HFFc6 (cell line): ENCODE measurements at places on chromosomes 7 and 10.
A peak's percentile ranks its signal among the peaks of the same experiment; 100 is the strongest.

- DNase-seq = no peak
These were observed 447.1 kb downstream of the MDFIC start for GRCh38 chr7:115368998-115369397.

GRCh38 chr7:1223196-1223981, 9.3 kb upstream of the UNCX start:
- DNase-seq = no peak

DNA sequence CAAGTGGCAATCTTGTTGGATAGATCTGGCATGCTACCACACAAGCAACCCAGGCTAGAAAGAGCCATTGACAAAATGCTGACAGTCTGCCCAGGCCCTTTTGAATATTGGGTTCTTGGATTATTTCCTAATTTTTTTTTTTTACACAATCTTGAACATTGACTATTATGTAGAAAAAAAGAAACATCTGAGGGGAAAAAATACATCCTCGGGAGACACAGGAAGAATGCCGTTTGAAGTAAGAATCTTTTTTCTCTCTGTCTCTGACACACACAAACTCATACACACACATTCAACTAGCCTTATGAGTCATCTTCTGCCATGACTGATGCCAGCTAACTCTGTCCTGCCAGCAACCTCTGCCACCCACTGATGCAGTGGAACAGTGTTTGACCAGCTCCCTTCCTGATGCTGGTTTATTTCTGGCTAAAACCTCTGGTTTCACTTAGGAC, 47.2 kb downstream of the SORBS1 start:
- DNase-seq = peak; percentile 38

DNA sequence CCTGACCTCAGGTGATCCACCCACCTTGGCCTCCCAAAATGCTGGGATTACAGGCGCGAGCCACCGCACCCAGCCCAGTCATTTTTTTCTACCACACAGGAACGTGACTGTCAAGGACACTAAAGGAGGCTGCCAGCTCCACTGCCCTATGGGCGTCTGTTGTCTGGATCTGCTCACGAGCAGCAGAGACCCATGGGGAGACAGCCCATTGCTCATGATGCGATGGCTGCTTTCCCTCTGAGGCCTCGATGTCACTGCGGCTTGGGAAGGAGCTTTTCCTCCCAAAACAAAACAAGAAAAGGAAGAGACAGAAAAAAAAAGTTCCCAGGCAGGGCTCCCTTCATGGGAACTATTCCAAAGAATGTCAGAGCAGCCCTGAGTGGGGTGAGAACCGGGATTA, 70.5 kb downstream of the DENND2A start:
- no peak for DNase-seq

- peak; percentile 2 for DNase-seq
These were observed 58.2 kb downstream of the ENTPD1 start for GRCh38 chr10:95814011-95814727.

- DNase-seq = peak; percentile 91
These were observed at the start of gene MEIG1 for GRCh38 chr10:14959221-14960057. Gene MEIG1 (plus strand): TSS chr10:14959388. CDS start chr10:14966469, 7,081 bp downstream.

GRCh38 chr10:117801691-117802090, 245.1 kb downstream of the RAB11FIP2 start:
- no peak for DNase-seq

DNA sequence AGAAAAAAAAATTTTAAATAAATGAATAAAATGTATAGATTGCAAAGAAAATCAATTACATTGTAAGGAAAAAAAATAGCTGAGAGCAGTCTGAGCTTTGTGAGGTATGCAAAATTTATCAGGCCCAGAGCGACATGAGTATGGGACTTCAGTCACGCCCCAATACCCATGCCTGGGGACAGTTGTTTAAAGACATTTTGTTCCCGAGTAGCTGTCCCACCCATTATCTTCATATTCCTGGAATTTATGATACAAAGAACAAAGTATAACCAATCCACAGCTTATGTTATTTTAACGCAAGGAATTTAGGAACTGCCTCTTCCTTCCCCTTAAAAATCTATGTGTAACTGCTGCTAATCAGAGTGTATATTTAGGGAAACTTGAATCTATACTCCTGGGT, 1.6 kb upstream of the PON2 start:
- DNase-seq = no peak

DNA sequence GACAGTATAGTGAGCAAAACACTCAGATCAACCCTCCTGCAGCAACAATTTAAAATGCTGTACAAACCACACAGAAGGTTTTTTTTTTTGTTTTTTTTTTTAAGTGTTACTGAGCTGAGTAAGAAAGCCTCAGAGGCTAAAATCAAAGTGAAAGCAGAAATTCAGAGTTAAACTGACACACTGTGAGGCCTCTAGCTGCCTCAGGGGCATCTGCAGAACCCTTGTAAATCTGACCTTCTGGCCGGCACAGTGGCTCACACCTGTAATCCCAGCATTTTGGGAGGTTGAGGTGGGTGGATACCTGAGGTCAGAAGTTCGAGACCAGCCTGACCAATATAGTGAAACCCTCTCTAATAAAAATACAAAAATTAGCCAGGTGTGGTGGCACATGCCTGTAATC, 7.4 kb upstream of the GNA12 start:
- DNase-seq = no peak

DNA sequence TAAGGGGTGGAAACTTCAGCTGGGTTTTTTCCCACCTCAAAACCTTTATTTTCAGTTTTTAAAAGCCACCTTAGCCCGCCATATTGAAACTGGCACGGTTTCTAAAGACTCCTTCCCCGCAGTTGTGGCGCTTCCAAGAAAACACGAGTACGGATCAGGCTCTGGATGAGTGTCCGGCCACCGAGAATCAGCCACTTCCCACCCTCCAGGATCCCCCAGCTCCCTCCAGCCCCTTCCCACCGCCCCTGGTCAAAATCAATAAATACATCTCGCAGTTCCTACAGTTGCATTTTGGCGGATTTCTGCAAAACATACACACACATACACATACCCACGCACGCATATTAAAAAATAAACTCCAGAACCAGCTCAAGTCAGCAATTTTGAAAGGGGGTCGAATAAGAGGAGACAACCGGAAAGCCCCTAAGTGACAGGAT, 1.1 kb downstream of the SFMBT2 start:
- DNase-seq = no peak

- no peak for DNase-seq
These were observed 169.3 kb upstream of the NPSR1 start for GRCh38 chr7:34488766-34489165.

DNA sequence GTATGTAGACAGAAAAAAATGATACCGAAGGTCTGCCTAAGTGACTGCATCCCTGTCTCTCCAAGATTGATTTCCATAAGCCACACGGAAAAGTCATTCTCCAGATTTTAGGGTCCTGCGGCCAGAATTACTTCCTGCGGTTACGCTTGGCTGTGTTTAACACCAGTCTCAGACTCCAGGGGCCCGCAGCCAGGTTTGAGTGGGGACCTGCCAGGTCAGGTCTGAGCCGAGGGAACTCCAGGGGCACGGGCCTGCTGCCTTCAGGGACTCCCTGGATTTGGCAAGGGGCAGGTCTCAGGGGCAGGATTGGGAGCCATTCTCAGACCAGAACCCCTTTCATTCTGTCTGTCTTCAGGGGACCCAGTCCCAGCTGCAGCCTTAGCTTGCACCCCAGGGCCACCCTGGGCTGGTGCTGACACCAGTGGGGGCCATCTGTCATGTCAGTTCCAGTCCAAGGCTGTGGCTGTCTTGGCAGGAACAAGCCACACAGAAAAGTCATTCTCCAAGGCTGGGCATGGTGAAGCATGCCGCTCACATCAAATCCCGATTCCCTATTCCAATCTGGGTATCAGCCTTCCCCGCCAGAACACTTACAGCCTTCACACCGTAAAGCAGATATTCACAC, 39.0 kb downstream of the TMEM120A start:
- DNase-seq = no peak
